ENCODE measurements at places on chromosomes 13 and 19.
A peak's percentile ranks its signal among the peaks of the same experiment; 100 is the strongest.

- peak; percentile 36 for DNase-seq
These were observed 6.7 kb upstream of the ZNF761 start for GRCh38 chr19:53424968-53425597.

DNA sequence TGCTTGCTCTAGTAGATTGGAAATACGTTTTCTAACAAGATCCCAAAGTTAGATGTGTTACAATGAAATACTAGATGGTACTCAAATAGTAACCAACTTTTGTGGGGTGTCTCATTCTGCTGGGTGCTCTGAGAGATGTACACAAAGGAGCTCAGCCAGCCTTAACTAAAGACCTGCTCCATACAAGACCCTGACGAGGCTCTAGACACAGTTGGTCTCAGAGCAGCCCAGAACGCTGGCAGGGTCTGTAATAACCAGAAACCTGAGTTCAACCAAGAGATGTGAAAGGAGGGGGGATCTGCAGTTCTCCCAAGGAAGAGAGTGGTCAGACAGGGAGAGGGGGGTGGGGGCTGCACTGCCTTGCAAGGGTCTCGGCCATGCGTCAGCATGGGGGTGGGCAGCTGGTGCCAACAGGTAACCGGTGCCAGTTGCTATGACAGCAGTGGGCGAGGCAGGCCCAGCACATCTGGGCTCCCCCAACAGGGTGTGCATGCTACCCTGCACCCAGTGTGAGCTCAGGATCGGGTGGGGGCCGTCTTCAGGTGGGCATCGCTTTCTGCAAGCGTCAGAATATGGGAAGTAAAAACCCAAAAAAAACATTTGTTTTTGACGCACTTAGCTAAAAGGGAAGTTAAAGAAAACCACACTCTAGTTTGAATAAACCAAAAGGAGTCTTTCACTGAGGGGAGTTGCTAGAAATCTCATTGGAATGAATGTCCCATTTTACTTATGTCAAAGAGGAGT, 68.0 kb upstream of the GPR183 start:
- DNase-seq: no peak

GRCh38 chr13:114122127-114122511, 10.3 kb downstream of the RASA3 start:
- no peak for DNase-seq

- DNase-seq: no peak
These were observed 118.5 kb downstream of the IRS2 start for GRCh38 chr13:109667807-109668291.

- DNase-seq: no peak
These were observed 5.1 kb upstream of the FLT3LG start for GRCh38 chr19:49468746-49469447.
